ENCODE measurements at places on chromosomes 7 and 10.

DNA sequence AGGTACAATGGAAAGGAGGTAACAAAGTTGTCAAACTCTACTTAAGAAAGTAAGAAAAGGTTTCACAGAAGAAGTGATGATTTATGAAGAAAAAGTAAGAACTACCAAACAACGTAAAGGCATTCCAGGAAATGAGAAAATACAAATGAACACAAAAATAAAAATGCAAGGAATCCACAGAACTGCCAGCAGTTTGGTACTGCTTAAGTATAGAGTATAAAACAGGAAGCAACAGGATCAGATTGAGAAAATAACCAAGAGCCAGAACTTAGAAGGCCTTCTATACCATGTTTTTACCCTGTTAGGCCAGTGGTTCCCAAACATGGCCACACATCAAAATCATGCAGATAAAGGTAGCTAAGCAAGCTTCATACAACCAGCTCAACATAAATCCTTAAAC lies 9.2 kb downstream of the NDUFA5 start:
- no peak for DNase-seq

- DNase-seq: no peak
Observed at GRCh38 chr10:63007112-63007511, 126.0 kb upstream of the NRBF2 start.

GRCh38 chr7:98178321-98178720 lies 32.9 kb upstream of the BHLHA15 start:
- no peak for DNase-seq

DNA sequence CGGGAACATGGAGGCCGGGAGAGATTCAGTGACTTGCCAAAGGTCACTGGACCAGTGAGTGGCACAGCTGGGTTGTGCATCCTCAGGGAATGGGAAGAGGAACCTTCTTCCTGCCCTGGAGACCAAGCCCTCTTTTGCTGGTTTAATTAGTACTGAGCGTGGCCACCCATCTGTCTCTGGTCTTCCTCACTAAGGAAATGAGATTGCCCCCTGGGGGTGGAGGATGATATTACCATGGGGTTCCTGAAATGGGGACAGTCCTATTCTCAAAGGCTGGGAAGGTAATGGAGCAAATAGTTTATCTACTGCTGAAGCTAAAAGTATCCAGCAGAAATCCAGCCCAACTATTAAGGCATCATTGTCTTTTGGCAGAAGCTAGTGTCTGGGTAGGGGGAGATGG lies 98.6 kb upstream of the FGFR2 start:
- peak; percentile 6 for DNase-seq

GRCh38 chr7:91720260-91720937 lies 160.1 kb downstream of the MTERF1 start:
- no peak for DNase-seq

GRCh38 chr7:45367026-45367425 lies 207.1 kb upstream of the ADCY1 start:
- no peak for DNase-seq

GRCh38 chr10:96089116-96089515 lies 41.0 kb upstream of the ZNF518A start:
- no peak for DNase-seq

Measured in activated CD4-positive, alpha-beta T cell treated with anti-CD3 and anti-CD28 coated beads for 24 hours (primary cell).